ENCODE measurements at places on chromosomes 12 and 14.

GRCh38 chr12:19741132-19741489, 301.8 kb downstream of the AEBP2 start:
- no peak for DNase-seq

DNA sequence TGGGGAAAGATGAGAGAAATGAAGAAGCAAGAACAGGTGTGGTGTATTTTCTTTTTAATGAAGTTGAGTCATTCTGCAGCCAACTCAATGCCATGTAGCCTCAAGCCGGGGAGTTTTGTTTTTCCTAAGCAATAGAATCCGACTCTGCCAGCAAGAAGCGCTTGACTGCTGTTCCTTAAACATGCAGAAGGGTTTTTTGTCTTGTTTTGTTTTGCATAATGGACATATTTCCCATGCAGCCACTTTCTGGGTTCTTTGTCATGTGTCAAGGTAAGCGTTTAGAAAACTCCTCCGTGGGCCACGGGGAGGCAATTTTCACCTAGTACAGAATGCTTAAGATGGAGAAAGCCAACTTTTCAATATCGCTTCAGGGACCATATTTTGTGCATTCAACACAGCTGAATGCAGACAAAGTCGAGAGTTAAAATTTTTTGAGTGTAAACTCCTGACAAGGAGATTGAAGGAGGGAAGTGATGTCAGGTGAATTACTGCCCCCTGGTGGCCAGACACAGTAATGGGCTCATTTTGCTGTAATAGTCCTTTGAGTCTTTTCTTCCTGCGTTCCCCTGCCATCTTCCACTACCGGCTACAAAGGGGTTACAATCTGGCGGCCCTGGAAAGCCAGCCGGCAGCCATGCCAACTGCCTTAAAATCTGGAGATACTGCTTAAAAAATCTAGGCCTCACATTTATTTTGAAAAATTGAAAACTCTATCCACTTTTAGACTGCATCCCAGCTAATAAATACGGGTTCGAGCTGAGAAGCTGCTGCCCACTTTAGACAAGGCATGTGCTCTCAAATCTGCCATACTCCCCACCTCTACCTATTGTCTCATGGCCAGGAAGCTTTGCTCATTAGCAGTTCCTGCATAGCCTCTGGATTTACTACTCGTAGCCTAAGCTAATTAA, 3.2 kb upstream of the FICD start:
- DNase-seq, result peak; percentile 69

DNA sequence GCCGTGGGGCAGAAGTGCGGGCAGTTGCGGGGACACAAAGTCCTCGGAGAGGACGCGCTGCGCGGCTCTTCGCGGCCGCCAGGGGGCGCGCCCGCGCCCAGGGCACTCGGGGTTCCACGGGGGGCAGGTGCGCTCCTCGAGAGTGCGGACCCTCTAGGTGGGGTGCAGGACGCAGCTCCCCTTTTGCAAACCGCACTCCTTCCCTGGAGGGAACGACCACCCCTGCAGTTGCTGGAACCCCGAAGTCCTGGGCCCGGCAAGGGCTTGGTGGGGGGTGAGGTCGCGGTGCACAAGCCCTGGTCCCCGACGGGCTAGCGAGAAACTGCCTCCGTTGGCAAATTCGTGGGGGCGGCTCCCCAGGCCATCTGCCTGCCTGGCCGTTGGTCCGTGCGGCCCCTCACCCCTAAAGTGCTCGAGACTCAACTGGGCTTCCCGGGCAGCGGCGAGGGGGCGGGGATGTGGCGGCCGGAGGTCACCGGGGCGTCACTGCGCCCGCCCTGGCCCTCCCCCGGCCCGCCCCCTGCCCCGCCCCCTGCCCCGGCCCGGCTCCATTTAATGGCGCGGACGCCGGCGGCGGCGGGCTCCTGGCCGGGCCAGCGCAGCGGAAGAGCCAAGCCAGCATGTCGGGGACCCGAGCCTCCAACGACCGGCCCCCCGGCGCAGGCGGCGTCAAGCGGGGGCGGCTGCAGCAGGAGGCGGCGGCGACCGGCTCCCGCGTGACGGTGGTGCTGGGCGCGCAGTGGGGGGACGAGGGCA, at the start of gene ADSS1:
ADSS1 (plus strand) TSS at position 579 of the 756 bp plus-strand sequence; CDS start at position 621, 42 bp downstream.
- peak; percentile 43 for DNase-seq

DNA sequence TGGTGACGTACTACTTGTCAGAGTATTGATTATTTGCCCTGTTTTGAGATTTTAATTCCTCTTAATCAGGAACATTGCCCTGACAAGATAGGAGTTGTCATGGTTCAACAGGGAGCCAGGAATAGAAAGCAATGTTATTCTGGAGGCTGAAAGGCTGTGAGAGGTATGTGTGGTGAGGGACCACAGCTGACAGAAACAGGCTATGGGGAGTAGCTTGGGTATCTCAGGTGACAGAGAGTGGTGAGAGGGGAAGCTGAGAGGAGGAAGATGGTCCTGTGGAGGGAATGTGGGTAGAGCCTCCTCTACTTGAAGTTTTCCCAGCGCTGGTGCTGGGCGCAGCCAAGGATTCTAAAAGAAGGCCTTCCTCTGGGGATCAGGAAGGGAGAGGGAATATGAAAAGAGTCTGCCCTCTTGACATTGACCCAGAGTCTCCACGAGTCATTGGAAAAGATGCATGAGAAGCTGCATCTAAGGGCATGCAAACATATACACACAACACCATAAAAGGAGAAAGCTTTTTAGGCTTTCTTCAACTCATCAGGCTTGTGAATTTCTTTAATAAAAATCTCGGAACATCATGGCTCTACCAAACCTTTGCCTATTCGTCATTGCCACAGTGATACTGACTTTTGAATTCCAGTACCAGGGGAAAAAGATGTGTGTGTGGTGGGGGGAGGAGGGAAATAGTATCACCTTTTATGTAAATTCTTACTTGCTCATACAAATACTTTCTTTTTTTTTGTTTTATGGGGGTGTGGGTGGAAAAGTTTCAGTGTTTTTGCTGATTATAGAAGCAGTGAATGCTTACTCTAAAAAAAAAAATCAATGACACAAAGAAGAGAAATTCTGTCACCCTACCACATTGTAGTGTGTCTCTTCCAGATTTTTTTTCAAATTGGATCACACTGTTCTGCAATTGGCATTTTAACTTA, 39.9 kb upstream of the DHRS7 start:
- DNase-seq, result no peak

DNA sequence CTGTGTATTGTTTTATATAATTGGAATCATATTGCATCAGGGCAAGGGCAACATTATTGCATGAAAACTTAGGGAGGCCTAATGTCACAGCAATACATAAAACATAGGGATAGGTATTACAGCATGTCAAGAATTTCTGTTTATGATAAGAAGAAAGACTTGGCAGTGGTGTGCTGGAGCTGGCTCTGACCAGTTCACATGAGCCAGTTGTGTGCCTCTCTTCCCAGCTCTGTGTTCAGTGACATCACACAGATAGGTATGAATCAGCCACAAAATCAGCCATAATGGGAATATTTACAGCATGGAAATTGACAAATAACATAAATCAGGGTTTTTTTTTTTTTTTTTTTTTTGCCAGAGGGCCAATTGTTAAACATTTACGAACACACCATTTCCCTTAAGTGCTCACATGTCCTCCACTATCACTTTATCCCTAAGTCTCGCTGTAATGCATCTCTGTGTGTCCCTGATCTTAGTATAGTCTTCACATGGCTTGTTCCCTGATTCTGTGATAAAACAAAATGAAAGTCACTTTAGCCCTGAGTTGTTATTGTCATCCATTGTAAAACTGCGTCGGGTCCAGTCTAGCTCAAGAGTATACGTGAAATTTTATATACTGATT, 31.9 kb upstream of the ACSM4 start:
- no peak for DNase-seq

DNA sequence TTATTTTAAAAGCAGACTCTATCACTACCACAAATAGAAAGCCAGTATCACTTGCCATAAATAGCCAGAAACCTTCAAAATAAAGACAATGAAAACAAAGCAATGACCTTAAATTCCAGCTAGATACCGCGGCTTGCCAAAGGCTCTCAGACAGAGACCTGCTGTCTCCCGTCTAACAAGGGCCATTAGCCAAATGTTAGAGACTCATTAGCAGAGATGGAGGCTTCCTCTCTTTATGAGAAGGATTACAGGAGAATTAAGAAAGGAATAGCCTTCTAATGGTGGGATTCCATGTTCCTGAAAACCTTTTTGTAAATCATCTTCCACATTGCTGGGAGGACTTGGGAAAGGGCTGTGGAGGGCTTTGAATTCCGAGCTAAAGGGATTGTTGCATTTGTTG, 206.7 kb downstream of the AACS start:
- no peak for DNase-seq

Data from activated CD4-positive, alpha-beta T cell treated with anti-CD3 and anti-CD28 coated beads, Interleukin-2, amount 50 U/mL, for 4 hours (primary cell).